ENCODE measurements at places on chromosomes 13 and 19. TPM values are rescaled to one million over a fixed set of nuclear protein-coding genes. Genes with fewer than 3 reads are reported as not detected.

DMKN gene
- 1.7 TPM for total RNA-seq

F2RL3 gene
- total RNA-seq, result not detected

OR7A5 gene
- not detected for total RNA-seq

- no peak for DNase-seq
These were observed 17.9 kb upstream of the RNF17 start for GRCh38 chr13:24745861-24746617.

DNA sequence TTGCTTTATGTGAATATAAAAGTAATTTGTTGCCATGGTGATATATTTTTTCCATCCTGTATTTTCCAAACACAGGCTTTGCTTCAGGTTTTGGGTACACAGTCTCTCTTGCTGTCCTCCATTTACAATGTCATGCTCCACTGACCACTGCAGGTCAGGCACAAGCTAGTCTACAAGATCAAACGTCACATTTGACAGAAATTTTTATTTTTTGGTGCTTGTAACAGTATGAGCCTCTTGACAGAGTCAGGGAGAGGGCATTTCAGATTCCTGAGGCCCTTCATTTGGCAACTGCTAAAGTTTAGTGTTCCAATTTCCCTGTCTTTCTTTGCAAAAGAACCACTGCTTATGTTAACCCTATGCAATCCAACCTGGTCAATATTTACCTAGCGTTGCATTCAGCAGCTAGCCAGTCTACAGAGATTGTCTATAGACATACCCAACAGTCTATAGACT is 175.0 kb downstream of the RFC3 start:
- no peak for DNase-seq

DNA sequence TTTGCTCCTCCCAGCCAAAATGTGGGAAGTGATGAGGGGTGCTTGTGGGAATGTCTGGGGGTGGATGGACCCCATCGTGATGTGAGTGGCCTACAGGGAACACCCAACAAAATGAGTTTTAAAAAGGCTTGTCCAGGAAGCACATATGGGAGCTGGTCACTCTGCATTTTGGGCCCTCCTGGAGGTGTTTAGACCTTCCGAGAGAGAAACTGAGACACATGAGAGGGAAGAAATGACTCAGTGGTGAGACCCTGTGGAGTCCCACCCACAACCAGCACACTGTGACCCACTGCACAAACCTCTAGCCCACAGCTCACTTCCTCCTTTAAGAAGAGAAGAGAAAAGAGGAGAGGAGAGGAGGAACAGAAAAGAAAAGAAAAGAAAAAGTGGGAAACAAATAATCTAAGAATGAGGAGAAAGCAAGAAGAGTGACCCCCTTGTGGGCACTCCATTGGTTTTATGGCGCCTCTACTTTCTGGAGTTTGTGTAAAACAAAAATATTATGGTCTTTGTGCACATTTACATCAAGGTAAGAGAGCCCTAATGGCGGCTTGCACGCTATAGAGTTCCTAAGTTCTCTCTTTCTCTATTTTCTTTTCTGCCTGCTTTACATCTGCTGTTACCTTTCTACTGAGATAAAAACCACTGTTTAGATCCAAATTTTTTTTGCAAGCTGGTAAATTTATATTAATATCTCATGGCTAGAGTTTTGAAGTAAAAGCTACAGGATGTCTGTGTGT is 13.3 kb upstream of the LILRB1 start:
- DNase-seq, result no peak

GRCh38 chr13:30829145-30829832 is 76.8 kb upstream of the MEDAG start:
- no peak for DNase-seq

GRCh38 chr19:57816652-57817051 is 1.9 kb upstream of the ZNF552 start:
- DNase-seq, result no peak

GRCh38 chr13:30918662-30919405 is 12.8 kb downstream of the MEDAG start:
- DNase-seq, result no peak

DNA sequence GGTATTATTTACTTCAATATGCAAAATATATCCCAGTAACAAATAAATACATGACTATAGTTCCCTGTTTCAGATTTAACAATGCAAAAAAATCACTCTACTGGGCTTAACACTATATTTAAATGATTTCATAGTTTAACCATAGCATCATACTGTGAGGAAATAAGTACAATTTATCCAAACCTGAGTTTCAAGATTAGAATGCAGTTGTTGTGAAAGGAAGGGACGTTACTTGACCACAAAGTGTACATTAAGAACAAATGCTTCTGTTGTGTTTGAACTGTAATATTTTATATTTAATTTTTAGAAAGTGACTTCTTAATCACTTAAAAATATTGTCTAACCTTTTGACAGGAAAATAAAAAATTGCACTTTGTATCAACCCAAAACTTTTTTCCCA is 1747.9 kb upstream of the SPRY2 start:
- DNase-seq, result no peak

GRCh38 chr19:31317093-31317492 is 32.1 kb downstream of the TSHZ3 start:
- no peak for DNase-seq

GRCh38 chr13:103663996-103664395 is 597.8 kb upstream of the SLC10A2 start:
- DNase-seq, result no peak

DNA sequence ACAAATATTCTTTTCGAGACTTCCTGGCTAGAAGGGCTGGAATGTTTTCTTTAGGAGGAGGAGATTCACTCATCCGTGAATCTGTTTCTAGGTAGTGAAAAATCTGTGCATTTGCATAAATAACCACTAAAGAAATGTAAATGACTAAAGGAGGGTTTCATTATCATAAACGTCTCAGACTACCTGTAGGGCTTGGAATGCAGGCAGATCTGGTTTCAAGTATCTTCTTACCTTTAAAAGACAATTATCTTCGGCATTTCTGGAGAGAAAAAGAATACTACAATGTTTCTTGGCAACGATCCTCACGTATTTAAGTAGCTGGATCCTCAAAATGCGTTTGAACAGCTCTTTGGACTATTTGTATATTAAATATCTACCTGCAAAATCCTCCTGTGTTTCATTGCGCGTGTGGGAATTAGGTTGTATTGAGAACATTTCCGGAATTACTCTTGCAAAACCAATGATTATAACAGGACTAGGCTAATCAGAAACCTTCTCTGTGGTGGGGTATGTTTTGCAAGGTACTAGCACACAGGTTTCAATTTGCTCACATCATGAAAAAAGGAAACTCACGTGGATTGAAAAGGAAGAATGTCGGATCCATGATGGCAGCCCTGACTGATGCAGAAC is 291.1 kb upstream of the ARGLU1 start:
- DNase-seq, result no peak

GRCh38 chr13:37777676-37778075 is 91.9 kb downstream of the TRPC4 start:
- DNase-seq, result no peak

DNA sequence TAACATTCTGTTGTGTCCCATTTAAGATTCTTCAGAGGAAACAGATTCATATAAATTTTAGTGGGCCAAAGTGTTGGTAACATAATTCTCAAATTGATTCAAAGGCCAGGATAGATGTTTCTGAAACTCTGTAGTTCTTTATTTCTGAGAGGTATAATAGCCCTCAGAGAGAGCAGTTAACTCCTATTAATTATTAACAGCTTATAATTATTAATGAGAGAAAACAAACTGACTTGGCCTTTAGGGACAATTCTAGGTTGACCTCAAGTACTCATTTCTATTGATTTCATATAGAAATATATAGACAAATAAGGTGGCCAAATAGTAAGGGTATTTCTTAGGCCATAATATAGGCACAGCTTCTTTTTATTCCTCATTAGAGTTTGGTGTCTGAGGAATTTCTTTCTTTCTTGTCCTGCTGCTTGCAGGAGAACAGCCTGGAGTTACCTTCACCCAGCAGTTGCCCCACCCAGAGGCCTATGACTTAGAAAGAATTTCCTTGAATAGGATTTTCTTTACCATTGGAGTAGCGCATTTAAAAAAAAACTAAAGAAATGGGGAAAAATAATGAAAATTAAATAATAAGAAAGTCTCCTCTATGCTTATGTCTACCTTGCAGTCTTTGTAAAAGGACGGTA is 1430.1 kb upstream of the SPRY2 start:
- DNase-seq, result no peak

DNA sequence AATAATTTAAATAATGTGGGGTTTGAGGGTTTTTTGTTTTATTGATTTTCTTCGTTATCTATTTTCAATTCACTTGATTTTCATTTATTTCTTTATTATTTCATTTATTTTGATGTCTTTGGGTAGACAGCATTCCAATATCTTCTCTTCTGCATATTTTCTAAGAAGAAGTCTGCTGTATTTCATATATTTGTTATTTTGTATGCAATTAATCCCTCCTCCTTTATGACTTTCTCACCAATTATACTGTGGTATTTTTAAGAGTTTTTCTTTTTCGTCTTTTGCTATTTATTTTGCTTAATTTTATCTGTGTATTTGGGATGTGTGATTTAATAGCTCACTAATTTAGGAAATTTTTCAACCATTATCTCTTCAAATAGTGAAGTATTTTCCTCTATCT is 1444.4 kb upstream of the MIR17HG start:
- DNase-seq, result no peak

DNA sequence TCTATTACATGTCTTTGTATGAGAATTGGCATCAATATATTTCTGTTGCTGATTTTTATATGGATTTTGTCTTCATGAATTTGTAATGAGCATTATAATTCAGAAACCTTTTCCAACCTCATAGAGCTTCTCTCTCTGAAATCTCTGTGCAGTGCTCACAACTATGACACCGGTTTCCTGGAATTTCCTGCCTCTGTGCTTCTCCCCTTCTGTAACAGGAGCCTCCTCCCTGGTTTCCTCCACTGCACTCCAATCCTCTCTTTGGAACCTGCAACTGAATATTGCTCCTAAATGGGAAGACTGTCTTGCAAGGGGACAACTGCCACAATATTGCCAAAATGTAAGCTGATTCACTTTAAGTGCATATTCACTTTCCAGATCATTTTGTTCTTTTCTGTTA is 1147.9 kb downstream of the UQCRFS1 start:
- DNase-seq, result no peak

- no peak for DNase-seq
These were observed 579 bp downstream of the RPS9 start for GRCh38 chr19:54201172-54201701.

GRCh38 chr13:36131931-36132297 is 732 bp upstream of the DCLK1 start:
- DNase-seq, result no peak

- no peak for DNase-seq
These were observed 2.3 kb downstream of the A1BG start for GRCh38 chr19:58350871-58351557.

DNA sequence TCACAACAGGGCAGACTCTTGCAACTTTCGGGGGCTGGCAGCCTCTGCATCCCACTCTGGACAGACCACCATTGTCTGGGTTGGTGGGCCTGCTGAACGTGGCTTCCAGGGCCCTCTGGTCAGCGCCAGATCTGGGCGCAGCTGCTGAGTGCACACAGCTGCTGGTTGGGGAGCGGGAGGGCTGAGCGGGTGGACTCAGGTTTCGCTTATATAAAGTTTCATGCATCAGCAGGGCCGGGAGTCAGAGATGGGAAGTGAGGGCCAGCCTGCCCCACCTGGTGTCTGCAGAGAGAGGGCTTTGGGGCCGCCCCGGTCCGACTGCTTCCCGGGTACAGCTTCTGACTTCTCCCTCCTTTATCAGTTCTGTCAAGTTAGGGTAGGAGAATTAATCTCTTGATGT is 6.9 kb downstream of the ARHGEF7 start:
- DNase-seq, result no peak

DNA sequence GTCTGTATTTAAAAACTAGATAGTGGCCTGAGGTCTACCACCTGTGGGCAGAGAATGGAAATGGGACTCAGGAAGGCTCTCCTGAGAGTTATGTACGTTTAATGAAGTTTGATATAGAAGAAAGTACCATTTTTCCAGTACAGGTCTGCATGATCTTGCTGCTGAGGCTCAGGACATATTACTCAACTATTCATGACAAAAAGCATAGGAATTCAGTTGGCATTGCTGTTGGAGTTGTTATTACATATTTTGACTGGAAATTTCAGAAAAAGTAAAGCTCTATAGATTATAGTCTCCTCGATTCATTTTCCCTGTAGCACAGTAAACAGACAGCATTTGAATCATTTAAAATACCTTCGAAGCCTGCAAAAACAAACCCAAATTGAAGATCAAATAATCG is 469.8 kb downstream of the DCT start:
- no peak for DNase-seq

DNA sequence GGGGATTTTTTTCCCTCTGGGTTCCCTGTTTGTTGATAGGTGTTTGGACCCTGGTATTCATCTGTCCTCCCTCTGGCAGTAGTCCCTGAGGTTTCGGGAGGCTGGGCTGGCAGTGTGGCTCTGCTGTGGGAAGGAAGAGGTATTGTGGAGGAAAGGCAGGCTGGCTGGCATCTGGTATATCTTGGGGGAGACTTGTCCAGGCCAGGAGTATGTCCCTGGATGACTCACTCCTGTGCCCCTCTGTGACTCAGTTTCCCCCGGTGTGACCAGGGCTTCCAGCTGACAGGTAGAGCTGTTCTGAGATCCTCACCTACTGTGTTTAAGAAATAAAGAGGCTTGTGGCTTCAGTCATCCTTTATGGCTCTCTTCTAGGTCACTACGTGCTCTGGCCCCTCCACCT is 14.2 kb upstream of the ZNF492 start:
- DNase-seq, result no peak

DNA sequence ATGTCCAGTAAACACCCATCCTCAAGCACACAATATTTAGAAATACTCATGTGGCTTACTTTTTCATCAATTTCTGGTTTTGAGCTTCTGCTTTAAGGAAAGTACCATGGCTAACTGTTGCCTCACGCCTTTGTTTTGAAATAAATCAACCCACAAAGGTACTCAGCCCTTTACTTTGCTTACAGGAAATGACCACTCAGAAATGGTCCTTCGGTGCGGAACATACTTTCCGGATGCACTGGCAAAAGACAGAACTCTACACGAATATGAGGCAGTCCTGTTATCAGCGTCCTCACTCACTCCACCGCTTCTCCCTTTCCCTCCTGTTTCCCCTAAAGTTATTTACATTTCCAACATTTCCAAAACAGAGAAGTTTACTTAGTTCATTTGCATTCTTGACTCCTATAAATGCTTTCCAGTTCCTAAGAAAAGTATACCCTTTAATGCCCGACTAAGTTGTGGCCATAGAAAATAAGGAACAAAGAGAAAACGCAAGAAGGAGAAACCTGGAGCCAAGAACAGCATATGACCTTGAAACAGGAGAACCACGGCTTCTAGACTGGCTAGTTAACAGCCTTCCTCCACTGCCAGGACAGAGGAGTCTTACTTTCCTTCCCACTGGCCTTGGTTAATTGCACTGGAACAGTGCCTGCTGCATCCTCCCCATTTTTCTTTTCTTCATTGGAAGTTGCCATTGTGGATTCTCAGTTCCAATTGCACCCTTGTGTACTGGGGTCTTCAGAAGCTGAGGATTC is 10.6 kb downstream of the FPR2 start:
- DNase-seq, result no peak

GRCh38 chr19:40279120-40279551 is 6.0 kb downstream of the AKT2 start:
- no peak for DNase-seq

Measured in activated naive CD4-positive, alpha-beta T cell treated with anti-CD3 and anti-CD28 coated beads for 36 hours (primary cell).